ENCODE measurements at places on chromosomes 3 and 15.
A peak's percentile ranks its signal among the peaks of the same experiment; 100 is the strongest.

- no peak for DNase-seq
Measured at GRCh38 chr3:175163686-175164085, 304.6 kb downstream of the NAALADL2 start.

DNA sequence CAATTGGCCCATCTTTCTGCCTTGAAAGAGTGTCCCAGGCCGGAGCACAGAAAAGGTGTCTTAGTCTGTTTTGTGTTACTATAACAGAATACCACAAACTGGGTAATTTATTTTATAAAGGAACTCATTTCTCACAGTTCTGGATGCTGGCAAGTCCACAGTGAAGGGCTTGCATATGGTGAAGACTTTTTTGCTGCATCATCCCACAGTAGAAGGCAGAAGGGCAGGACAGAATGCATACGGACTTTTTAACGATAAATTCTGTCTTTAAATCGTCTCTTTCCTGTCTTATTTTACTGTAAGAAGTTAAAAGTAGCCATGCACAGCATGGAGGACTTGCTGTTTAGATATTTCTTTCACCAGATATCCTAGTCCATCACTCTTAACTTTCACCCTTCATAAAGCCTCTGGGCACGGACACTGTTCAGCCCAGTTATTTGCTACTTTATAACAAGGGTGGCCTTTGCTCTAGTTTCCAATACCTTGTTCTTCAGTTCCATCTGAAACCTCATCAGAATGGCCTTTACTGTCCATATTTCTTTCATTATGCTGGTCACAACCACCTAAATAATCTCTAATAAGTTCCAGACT is 10.3 kb upstream of the EIF1B start:
- no peak for DNase-seq

DNA sequence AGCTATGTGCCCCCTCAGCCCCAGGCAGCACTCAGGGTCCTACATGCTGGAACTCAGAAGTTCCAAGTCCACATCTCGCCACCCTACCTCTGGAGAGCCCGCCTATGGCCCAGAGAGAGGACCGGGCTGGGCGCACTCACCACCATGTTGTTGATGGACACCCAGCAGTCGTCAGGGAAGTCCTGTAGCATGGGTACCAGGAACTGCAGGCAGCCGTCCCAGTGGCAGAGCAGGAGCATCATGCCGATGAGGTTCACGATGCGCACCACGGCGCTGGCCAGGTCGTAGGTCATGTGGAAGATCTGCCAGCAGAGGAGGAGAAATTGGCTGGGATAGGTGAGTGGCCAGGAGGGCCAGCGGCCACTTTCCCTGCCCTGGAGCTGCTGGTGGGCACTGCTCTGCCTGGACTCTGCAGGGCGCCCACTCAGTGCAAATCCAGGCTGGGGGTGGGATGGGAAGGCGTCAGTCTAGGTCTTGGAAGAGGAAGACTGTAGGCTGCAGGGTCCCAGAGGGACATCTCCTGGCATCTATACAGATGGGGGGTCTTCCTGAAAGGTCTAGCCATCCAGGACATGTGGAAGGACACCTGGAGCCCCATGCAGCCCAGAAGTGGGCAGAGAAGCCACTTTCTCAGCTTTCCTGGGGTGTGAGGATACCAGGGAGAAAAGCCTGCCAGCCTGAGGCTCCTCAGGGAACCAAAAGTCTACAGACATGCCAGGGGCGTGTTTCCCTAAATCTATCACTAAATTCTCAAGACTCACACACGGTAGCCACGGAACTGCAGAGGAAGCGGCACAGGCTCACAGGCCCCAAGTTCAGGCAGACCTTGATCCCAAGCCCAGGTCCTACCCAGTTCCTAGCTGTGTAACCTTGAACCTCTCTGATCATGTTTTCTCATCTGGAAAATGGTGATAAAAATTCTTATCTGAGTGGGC is 36.5 kb downstream of the HCN4 start:
- DNase-seq, result no peak

DNA sequence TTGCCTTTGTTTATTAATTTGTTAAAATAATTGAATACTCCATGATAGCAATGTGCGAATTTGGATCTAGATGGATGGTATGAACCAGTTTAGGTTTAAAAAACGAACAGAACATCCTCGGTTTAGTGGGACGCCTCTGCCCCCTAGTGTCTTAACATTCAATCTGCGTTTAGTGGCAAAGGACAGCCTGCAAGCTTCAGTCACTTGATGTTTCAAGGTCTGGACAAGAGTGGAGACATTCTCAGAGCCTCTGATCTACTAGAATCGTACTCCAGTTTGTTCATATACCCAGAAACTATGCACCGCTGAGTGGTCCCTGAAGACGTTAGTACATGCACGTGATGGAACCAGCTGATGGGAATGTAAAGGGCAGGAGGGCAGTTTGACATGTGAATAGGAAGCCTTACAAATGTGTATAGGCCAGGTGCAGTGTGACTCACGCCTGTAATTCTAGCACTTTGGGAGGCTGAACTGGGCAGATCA is 17.8 kb upstream of the ATP13A4 start:
- DNase-seq, result peak; percentile 62

- peak; percentile 5 for DNase-seq
Measured at GRCh38 chr3:87191175-87191574, 35.9 kb upstream of the CHMP2B start.

DNA sequence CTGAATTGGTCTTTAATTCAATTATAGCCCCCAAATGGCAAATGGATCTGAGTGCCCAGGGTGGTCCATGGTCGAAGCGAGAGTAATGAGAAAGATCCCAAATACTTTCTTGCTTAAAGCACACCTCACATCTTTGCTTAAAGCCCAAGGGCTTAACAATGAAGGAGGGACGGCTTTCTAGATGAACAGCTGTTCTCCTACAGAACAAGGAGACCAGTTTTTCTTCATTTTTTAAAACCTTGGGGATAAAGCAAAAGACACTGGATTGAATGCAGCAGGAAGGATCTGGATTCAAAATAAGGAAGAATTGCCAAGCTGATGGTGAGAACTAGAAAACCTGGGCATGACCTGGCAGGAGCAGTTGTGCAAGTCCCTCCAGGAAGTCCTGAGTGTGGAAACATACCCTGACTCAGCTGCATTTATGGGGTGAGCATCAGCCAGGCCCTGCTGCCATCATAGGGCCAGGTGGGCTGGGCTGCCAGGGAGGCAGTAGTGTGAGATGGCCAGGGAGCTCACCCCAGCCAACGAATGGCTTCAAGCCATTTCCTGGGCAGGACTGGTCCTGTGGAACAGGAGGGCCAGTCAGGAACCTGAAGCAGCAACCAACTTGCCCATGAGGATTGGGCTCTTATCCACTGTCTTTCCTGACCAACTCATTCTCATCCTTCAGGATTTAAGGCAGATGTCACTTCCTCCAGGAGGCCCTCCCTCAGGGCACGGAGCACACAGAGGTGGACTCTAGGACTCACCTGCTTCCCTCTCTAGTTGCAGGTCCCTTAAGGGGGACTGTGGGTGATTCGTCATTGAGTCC is 18.4 kb upstream of the RHCG start:
- no peak for DNase-seq

DNA sequence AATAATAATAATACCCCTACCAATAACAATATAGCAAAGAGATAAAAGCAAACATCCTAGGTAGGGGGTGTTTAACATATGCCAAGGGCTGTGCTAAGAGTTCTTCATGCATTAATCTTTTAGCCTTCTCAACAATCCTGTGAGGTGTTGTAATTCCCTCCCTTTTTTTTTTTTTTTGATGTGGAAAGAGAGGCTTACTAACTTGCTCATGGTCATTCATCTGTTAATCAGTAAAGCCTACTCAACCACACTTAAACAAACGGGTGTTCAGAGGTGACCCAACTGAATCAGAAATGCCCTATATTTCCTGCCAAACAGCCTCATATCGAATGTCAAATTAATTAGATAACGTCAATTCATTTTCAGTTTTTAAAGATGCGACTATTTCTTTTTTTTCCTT is 232.1 kb downstream of the CTNNB1 start:
- DNase-seq, result no peak

DNA sequence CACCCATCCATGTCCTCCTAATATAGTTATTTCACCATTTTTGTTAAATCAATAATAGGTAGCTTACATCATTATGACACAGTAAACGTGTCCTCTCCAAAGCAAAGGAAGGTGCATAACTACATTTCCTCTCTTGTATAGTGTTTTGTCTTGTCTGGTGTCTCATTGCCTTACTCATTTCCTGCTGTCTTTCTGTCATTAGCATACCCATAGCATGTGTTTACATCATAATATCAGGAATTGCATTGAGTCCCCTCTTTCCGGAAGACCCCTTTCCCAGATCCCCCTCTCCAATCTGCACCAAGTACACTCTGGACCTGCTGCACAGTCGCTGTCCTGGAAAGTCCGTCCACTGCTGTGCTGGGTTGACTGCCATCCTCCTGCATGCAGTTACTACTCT is 47.9 kb downstream of the SOX14 start:
- DNase-seq, result no peak

DNA sequence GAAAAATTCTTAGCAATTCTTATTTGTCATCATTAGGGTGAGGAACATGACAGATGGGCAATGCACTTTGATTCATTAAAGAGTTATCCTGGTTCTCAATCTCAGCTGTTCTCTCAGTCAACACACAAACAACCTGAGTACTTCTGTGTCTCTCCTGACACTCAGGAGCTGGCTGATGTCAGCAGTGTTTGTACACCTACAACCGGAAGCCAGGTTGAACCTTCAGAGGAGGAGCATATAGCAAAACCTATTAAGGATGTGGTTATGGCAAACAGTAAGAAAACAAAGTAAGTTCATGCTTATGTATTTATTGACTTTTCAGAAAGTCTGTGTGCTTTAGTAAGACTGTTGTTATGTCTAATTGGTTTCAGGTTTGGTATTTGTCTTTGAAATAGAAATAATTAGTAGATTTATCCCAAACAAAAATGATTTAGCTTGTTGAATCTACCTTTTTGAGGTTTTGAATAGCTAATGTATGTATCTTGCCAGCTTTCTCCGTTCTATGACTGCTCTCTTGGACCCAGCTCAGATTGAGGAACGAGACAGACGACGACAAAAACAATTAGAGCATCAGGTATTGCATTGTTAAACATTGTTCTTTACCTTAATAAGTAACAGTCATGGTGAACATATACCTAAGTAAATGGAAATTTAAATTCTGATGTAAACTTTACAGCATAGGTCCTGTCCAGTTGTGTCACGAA is 36.6 kb downstream of the CCDC66 start:
- DNase-seq, result no peak

DNA sequence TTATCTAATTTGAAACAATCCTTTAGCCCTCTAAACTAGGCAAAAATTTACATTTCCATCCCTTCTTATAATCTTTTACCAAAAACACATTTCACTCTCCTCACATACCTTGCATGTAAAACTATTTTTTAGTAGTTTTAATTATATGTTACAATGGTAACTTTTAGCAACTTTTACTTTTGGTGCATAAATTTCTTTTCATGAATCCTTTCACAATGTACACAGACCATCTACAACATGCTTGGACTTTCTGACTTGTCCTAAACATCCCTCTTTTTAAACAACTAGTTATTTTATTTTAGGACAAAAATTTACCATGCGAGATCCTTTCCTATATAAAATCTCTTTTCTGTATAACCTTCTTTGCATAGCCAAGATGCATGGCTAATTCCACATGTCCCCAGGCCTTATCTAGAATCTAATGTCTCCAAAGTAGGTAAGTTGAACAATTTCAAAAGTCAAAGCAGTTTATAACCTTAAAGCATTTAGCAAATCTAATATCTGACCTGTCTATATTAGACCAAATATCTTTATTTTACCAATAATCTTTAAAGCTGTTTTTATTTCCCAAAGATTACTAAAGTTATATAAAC is 14.4 kb upstream of the ALDH1L1 start:
- DNase-seq, result no peak

- no peak for DNase-seq
Measured at GRCh38 chr15:65248511-65249255, 37.4 kb upstream of the CILP start.

GRCh38 chr3:182690172-182690571 is 103.1 kb upstream of the ATP11B start:
- DNase-seq, result no peak

GRCh38 chr3:93988764-93989163 is 8.8 kb downstream of the ARL13B start:
- DNase-seq, result no peak

DNA sequence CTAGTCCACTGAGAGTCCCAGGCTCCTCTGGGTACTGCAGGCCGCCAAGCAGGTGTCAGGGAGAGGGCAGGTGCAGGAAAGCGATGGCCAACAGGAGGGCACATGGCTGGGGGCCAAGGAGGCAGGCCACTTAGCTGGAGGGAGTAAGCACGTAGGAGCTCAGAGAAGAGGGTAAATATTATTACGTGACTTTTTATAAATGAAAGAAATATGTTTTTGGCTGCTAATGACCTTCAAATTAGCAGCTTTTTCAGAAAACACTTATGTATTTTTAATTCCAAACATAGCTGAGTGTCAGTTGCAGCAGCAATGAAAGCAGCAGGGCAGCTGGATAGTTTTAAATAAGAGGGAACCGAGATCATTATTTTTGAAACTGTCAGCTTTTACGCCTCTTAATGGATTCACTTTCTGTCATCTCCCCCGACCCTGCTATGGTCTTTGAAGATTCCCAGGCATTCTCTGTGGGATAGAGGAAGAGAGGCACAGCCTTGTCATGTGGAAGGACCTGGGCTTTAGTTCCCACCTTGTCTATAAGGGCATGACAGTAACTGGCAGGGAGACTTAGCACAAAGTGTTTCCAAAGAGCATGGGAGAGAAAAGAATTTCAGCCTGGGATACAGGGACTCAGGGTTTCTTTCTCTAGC is 477.1 kb downstream of the EPHB1 start:
- no peak for DNase-seq

GRCh38 chr3:141229132-141229531 is 2.5 kb upstream of the PXYLP1 start:
- no peak for DNase-seq

GRCh38 chr3:166713787-166714186 is 666.3 kb downstream of the ZBBX start:
- no peak for DNase-seq

GRCh38 chr3:158314426-158315357 is 204.8 kb downstream of the RSRC1 start:
- no peak for DNase-seq

DNA sequence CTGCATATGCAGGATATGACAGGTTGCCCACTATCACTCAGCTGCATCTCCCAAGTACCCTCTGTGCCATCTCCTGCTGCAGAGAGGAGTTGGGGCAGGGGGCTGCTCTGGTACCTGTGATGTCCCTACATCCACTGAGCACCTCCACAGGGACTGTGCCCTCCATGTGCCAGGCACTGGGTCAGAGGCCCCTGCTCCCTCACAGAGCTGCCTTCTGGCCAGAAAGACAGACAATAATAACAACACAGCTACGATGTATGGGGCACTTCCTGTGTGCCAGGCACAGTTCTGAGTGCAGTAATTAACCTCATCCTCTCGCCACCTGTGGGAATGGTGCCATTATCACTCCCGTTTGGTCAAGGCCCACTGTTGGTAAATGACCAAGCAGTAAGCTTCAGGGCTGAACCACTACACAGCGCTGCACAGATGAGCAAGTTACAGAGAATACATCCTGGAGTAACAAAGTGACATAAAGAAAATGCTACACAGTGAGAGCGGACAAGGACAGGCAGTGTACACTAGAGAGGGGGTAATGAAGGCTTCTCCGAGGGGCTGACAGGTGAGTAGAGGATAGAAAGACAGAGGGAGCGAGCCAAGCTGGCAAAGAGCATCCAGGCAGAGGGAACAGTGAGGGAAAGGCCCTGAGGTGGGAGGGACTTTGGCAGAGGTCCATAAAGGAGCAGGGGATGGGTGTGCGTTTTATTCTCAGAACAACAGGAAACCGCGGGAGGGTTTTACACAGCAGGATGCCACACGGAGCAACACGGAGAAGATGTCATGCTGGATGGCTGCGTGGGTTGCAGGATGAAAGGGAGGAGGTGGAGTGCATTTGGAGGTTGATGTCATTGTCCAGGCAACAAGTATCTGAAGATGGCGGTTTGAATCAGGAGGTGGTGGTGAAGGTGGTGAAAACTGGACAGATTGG is 13.6 kb downstream of the WNT7A start:
- DNase-seq, result no peak
